Suppressor macrophage treated with lipopolysaccharide for 4 hours (primary cell): ENCODE measurements at places on chromosomes 5 and 9.

- no peak for DNase-seq
Measured at GRCh38 chr9:2299843-2300205, 284.7 kb downstream of the SMARCA2 start.

DNA sequence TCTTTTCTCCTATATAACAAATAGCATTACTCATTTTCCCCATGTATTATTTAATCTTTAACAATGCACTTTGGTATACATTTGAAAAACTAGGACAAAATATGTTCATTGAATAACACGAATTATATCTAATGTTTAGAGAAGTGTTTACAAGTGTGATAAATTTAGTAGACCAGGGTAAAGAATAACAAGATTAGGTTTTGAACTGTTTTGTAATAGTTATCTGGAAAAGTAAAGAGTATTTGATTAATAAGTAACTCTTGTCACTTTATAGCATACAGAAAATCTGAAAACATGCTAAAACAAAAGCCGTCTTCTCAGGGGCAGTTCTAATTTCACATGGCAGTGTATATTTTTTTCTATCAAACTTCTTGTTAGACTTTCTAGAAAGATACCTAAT is 58.5 kb downstream of the PPIC start:
- no peak for DNase-seq

DNA sequence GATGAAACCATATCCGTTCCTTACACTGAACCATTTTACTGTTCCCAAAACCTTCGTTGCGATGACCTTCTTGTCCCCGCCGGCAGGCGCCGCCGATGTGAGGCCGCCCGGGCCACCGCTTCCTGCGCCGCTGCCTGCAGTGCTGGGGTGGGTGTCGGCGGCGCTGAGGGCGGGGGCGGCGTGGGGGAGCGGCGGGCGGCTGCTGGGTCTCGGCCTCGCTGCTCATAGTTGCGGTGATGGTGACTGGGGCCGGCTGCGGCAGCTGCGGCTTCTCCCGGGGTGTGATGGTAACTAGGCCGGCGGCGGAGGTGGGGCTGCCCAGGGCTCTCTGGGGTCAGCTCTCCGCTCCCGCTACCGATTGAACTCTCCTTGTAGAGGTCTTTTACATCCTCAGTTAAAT is 14.1 kb upstream of the OR2S2 start:
- no peak for DNase-seq

DNA sequence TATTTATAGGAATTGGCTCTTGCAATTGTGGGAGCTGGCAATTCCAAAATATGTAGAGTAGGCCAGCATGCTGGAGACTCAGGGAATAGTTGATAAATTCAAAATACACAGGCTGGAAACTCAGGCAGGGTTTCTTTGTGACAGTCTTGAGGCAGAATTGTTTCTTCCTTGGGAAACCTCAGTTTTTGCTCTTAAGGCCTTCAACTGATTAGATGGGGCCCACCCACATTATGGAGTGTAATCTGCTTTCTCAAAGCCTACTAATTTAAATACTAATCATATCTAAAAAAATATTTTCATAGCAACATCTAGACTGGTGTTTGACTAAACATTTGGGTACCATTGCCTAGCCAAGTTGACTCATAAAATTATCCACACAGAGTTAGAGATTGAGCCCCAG is 27.6 kb downstream of the CWC27 start:
- no peak for DNase-seq
